ENCODE measurements at places on chromosomes 4 and X.

DNA sequence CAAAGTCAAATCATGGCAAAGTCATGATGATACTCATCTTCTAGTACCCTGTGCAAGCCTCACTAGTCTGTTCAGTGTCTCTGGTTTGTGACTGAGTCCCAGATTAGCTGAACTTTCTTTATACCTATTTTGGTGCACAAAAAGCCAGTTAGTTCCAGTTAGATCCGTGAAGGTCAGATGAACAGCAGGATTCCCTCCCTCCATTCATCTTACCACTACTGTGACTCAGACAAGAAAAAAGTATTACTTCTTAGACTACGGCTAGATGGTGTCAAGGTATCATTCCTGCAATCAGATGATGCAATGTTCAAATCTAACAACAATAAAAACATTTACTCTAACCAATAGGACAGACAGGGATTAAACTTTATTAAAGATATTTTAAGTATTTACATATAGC lies 30.4 kb downstream of the ARHGEF6 start:
- DNase-seq, result no peak

GRCh38 chr4:170425521-170426143 lies 335.9 kb upstream of the AADAT start:
- no peak for DNase-seq

DNA sequence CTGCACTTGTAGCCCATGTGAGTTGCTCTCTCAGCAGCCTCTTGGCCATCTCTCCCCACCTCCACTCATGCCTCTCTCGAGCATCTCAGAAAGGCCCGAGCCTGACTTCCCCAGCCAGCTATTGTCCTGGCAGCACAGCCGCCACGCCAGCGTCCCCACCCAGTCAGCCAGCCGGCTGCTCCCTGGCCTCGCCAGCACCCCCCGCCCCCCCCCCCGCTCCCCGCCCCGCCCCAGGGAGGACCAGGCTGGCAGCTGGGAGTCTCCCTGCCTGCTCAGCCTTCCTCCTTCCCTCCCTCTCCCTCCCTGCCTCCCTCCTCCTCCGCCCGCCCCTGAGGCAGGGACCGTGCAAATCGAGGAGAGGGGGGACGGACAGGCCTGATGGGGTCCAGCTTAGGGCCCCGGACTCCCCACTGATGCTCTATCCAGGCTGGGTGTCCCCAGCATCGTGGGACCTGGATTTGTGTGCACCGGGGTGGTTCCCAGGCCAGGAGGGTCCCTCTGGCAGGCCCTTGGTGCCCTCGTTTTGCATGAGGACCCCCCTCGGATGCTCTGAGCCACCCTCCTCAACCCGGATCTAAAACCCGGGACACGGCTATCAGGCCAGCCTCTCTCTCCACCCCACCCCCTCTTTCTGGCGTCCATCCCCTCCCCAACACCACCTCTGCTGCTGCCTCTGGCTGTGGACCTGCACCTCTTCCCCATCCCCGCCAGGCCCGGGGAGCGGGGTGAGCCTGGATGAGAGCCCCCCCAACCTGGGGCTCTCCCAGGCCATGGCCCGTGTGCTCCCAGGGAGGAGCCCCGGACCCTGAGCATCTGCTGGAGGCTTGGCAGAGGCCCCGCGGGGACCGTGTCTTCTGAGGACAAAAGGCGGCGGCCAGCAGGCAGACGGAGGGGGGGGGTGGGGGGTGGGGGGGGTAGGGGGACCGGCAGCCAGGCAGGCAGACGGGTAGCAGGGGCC lies at the start of gene GPR173:
TSS of gene GPR173 (plus strand) at position 621 of the 958 bp plus-strand sequence. CDS start 27,833 bp downstream, outside the sequence.
- DNase-seq, result no peak

- no peak for DNase-seq
Measured at GRCh38 chr4:1039493-1040343, 28.3 kb downstream of the FGFRL1 start.

DNA sequence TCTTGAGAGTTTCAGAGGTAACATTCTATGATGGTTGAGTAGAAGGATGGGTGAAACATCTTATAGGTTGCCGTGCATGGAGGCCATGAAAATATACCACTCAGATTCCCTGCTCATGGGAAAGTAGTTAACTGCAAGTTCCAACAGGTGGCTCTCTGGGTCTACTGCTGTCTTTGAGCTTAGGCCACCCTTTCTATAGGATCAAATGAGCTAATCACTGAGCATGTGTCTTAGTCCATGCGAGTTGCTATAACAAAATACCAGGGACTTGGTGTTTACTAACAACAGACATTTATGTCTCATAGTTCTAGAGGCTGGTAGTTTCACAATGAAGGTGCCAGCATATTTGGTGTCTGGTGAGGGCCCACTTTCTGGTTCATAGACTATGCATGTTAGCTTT lies 144.8 kb upstream of the UNC5C start:
- DNase-seq, result no peak

DNA sequence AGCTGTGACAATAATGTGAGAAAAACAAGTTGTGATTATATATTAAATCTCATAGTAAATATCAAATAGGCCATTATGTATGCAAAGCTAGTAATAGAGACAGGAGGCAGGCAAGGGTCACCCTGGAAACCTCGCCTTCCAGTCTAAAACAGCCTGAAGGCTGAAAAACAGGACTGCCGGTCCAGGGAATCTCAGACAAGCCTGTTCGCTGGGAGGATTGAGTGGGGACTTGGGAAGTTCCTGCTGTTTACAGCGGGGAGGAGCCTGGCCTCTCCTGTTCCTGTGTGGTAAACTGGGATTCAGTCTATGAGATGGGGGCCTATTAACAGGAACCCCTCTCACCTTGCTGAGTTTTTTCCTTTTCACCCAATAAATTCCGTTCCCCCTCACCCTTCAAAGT lies 2317.3 kb downstream of the PCDH7 start:
- DNase-seq, result no peak

DNA sequence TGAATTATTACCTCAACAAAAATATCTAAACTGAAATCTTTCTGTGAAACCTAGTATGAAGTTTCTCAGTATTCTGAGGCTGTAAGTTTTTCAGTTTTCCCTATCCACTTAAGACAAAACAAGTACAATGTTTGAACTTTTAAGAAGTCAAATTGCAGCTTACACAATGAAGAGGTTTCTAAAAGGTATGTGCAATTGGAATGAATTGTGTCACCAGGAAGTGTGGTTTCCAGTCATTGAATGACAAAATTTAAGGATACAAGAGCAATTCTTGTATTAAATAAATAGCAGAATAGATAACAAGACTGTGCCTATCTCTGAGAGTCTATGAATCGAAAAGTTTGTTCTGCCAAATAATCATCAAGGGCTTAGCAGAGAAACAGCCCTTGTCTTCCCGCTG lies 207.3 kb downstream of the ANKRD50 start:
- DNase-seq, result no peak

GRCh38 chr4:148651991-148652390 lies 209.8 kb upstream of the NR3C2 start:
- DNase-seq, result no peak

- peak; percentile 3 for DNase-seq
Measured at GRCh38 chrX:47958761-47959342, 44.9 kb downstream of the ZNF182 start.

DNA sequence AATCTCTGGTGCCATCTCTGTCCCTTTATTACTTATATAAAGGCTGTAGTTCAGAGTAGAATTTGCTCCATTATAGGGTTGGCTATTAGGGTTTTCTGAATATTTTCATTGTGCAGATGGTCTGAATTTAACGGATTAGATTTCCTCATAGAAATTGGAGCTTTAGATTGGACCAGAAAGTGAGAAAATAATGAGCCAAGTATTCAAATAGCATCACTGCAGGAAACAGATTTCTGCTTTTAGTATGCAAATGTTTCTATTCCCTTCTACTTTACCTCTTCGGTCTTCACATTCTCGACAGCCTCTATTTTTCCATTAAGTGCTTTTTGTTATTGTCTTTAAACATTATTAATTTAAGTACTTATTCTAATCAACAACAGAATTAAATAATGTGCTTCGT lies 55.4 kb downstream of the TRIM2 start:
- DNase-seq, result no peak

DNA sequence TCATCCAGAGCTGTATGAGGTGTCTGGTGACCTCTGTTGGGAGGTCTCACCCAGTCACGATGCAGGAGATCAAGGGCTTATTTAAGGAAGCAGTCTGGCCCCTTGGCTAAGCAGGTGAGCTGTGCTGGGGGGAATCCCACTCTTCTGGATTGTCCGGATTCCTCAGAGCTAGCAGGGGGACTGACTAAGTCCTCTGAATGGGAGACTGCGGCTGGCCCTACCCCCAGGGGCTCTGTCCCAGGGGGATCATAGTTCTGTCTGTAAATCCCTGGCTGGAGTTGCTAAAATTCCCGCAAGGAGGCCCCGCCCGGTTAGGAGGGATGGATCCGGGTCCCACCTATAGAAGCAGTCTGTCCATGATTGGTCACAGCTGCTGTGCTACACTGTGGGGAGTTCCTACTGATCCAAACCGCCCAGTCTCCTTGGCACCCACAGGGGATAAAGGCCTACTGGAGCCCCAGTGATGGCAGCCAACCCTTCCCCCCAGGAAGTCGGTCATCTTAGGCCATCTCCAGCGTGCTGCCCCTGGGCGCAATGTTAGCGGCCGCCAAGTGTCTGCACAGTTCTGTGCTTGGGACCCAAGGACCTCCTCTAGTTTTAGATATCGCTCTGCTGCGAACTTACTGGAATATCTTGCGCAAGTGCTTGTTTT lies 118.2 kb upstream of the KLF8 start:
- no peak for DNase-seq

DNA sequence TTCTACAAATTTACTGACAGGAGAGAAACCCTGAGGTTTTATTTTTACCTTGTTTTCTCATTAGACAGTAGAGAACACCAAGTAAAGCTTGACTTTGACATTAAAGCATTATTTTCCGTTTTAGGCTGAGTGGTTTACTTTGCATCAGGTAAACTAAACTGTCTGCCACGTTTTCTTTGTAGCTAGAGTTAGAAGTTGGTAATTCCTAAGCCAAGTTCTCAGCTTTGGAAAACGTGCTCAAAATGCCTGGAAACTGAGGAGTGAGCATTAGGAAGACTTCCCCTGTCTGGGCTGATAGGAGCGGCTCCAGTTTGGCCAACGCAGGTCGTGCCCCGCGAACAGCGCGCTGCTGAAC lies 819 bp downstream of the PDLIM3 start:
- DNase-seq, result no peak

- no peak for DNase-seq
Measured at GRCh38 chr4:26782168-26782829, 78.3 kb upstream of the STIM2 start.

- DNase-seq, result no peak
Measured at GRCh38 chrX:34503119-34503518, 154.0 kb downstream of the TMEM47 start.

GRCh38 chr4:142404191-142404611 lies 441.9 kb downstream of the INPP4B start:
- DNase-seq, result no peak

DNA sequence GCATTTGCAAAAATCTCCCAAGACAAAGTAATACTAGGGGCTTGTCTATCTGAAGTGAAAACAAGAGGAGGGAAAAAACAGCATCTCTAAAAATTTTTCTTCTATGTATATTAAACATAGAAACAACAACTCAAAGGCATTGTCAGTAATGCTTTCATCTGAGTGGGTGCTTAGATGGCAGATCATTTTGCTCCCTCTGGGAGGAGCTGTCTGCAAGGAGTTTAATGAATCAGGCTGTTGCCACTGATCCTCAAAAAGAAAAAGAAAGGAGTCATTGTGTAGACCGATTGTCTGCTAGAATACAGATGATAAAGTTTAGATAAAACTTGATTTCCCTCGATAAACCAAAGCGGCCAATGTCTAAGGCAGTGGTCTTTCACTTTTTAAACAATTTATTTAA lies 49.7 kb upstream of the KLHL8 start:
- DNase-seq, result no peak

DNA sequence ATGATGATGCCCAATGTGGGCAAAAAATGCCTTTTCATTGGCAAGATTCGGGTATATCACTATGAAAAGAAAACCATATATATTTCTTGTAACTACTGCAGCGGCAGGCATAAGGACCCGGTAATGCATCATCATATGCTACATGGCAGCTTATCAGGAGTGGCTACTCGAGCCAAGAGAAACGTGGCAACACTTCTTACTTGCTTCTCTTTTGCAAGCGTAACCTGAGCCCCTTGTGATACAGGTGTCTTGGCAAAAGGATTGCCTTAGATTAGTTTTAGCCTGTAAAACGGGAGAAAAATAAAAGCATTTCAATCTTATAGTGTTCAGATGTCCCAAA lies 280.3 kb downstream of the SPRY1 start:
- DNase-seq, result no peak

DNA sequence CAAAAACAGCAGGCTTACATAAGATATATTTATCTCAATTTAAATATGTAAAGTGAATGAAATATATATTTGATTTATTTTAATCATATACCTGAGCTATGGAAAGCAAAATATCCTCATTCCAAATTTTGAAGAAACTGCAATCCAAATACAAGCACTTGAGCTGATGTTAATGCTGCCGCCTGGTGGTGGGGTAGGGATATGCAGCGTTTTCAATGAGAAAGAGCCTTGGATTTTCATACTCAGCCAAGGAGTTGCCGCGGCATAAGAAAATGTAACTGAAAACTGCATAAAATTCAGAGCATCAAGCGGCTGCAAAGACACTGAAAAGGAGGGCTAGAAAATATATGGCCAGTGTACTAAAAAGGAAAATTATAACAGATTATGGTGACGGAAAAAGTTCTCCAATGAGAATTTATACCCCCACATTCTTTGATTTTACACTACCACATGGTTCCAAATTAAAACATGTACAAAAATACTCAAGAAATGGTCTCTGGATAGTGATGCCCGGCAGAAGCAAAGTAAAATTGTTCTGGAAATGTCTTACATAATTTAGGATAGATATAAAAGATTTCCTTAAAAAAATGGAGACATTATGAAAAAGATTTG lies 660.3 kb upstream of the PITX2 start:
- DNase-seq, result no peak

GRCh38 chrX:82782014-82782413 lies 726.1 kb upstream of the POU3F4 start:
- DNase-seq, result no peak

DNA sequence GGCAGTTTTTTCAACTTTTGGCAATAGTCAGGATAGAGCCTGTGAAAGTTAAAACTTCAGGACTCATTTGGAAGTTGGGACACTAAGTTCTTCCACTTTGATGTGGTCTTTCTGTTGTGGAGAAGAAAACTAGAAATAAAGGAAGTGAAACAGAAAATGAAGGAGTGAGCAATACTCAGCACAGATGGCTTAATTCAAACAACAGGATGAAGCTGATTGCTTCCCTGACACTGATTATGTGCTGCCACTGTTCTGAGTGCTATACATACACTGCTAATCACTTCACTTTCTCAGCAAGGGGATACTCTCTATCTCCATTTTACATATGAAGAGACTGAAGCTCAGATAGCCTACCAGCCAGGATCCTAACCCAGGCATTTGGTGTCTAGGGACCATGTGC lies 235.1 kb upstream of the CPEB2 start:
- no peak for DNase-seq

Data from cortex of kidney (tissue), 1 donor.